ENCODE measurements at places on chromosomes 1 and 21.

GRCh38 chr1:44549510-44549909, 124.8 kb downstream of the TMEM53 start:
- no peak for DNase-seq

- no peak for DNase-seq
These were observed 8.9 kb upstream of the A3GALT2 start for GRCh38 chr1:33329600-33330305.

- no peak for DNase-seq
These were observed 19.6 kb downstream of the TMCC2 start for GRCh38 chr1:205247130-205247921.

DNA sequence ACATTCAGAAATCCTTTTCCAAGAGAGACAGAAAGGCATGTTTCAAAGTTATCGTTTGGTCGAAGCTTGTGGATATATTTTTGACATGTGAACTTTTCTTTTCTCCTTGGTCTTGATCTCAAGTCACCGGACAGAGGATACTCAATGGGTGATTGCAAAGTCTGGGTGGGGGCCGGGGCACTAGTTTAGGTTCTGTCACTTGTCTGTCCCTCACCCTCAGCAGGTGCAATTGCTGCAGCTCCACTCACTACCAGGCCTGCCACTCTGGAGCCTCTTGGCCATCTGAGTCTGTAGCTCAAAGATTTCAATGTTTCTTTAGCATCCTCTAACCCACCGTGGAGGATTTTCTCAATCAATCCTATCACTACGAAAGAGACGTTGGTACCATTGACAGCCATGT, 246.0 kb upstream of the C1orf174 start:
- no peak for DNase-seq

DNA sequence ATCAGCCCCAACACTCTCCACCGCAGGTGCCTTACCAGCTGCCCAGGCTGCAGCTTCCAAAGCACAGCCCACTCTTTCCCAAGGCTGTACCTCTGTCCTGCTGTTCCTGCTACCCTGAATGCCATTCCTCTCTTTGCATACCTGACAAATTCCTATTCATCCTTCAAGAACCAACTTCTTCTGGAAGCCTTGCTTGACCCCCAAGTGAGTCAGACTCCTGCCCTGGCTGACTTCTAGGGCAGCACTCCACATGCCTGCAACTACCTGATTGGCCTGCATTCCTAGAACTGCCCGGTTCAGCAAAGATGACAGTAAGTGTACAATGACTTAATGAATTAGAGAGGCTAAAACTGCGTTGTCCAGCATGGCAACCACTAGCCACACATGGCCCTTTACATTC, 20.8 kb upstream of the PDZK1IP1 start:
- no peak for DNase-seq

GRCh38 chr1:33292726-33293340, 28.1 kb downstream of the A3GALT2 start:
- DNase-seq, result no peak

DNA sequence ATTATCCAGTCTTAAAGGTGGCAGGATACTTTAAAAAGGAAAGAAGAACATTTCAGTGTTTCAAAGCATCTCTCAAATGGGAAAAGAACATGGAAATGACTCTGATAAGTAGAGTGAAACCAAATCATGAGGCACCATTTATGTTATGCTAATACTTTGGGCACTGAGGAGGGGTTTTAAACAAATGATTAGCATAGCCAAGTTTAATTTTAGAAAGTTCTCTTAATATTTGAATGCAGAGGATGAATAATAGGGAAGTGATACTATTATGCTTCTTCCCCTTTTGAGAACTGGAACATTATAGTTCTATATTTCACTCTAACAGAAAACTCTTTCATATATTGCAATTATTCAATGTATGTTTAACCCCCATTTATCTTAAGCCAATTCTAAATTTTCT, 1181.9 kb upstream of the PRMT6 start:
- no peak for DNase-seq

DNA sequence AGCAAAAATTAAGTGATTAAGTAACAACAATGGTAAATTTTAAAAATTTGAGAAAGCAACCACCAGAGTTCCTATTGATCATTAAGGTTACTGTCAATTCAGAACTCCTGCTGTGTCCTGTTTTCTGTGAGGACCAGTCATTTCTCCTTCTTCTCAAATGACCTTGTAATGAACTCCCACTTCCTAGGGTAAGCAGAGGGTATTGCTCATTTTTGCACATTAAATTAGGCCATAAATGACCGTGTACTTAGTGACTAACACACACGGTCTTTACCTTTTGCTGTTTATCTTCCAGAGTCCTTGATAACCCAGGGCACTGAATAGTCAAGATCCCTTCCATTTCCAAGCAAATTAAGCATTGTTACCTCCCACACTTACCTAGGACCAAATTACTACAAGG, 227.5 kb upstream of the LYPLAL1 start:
- DNase-seq, result no peak

DNA sequence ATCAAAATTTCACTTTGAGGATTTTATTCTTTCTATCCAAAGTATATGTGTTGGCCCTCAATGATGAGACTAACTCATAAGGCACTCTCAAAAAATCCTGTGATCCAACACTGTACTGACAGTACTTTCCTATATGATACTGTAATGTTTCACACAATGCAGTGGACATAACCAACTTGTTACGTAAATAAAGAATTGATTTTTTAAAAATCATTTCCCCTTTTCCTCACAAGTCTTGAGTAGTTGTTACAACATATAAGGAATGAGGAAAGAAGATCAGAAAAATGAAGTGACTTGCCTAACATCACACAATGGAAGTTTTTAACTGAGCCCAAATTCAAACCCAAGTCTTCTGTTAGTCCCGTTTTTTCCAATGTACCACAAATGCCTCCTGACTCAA, 17.2 kb downstream of the PTP4A2 start:
- no peak for DNase-seq

GRCh38 chr1:168110896-168111545, 25.7 kb downstream of the GPR161 start:
- DNase-seq, result no peak

- no peak for DNase-seq
These were observed 47.0 kb upstream of the PTCH2 start for GRCh38 chr1:44890007-44890406.

DNA sequence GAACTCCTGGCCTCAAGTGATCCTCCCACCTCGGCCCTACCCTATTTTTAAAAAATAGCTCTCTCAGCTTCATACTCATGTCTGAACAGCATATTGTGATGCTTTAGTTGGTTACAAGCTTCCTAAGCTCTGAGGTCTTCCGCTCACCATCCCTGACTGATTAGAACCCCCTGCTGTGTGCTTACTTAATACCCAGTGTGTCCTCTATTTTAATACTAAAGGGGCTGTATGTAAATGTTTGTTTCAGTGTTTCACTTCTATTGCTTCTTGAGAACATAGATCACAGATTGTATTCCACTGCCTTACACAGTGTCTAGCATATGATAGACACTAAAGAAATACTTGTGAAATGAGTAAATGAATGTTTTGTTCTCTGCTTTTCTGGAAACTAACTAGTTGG, 29.8 kb downstream of the ZYG11B start:
- DNase-seq, result no peak

DNA sequence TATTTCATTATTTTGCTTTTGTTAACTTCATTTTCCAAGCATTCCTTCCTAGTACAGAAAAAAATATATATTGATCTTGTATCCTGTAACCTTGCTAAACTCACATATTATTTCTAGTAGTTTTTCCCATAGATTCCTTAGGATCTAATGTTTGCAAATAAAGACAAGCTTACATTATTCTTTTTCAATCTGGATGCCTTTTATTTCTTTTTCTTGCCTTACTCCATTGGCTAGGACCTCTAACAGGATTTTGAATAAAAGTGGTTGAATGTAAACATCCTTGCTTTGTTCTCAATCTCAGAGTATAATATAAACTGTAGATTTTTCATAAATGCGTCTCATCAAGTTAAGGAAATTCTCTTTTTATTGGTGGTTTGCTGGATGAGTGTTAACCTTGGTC, 74.5 kb upstream of the GUCA2A start:
- no peak for DNase-seq

DNA sequence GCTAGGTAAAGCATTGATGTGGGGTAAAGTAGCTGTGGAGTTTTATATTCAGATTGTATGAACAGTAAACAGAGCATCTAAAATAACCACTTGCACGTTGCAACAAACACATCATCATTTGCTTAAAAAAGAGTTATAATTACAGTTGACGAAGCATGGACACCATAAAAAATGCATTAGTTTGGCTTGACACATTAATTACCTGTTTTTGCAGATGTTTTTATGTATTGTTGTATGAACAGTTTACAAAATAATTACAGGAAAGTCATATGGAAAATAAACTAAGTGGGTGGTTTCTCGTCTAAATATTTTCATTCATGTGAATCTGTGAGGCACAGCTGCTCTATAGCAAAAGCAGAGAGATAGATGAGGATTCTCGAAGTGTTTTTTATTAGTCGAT, 108.3 kb downstream of the RPS6KC1 start:
- no peak for DNase-seq

GRCh38 chr1:18151436-18152122, 44.0 kb downstream of the IGSF21 start:
- DNase-seq, result no peak

- DNase-seq, result no peak
These were observed 296.0 kb downstream of the TBX15 start for GRCh38 chr1:118692143-118692542.

DNA sequence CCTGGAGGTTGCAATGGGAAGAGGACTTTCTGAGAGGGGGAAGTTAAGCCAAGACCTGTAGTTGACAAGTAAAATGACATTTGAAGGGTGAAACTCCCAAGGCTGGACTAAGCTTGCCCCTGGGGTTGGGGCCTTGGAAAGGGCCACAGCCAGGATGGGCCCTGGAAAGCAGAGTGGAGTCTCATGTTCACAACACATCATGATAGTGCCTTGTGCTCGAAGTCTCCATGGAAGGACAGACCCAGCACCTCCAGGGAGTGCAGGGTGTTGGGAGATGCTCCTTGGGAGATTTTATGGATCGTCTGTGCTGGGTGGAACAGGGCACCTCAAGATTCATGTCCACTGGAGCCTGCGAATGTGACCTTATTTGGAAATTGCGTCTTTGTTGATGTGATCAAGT, 55.6 kb upstream of the ACTRT2 start:
- no peak for DNase-seq

Data from thoracic aorta (tissue), 2 donors.